Activated CD8-positive, alpha-beta memory T cell treated with anti-CD3 and anti-CD28 coated beads, Interleukin-2, amount 10 ng/mL, durations not matched to agents 7 days and 5 days (primary cell): ENCODE measurements at places on chromosomes 1 and 21. TPM values are rescaled to one million over a fixed set of nuclear protein-coding genes. Genes with fewer than 3 reads are reported as not detected.

DNA sequence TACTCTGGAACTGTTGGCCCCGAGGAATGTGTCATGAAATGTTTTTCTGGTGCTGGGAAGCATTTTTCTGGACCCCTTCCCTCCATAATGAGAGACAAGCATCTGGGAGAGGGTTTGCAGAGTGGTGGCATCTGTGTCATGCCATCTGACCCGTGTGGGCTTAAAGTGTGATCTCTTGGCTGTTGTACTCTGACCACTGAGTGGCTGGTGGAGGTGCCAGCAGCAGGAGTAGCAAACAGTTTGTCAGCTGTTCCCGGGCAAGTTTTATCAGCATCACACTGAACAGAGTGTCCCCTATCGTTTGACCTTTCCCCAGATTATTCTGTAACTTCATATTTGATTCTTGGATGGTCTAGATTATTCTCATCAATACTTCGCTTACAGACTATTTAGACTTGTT, 150.1 kb downstream of the HHAT start:
- DNase-seq = no peak

DNA sequence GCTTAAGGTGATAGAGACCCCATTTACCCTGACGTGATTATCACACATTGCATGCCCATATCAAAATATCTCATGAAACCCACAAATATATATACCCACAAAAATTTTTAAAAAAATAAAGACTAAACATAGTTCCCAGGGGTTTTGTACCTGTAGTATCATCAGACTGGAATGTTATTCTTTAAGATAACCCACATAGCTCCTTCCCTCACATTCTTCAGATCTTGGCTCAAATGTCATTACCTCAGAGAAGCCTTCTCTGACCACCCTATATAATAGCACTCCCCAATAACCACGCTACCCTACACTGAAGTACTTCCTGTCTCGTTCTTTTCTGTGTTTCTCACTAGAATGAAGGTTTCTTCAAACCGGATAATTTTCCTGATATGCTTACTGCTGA, 138.3 kb upstream of the SNX7 start:
- no peak for DNase-seq

GRCh38 chr1:110255392-110255787, 45.3 kb downstream of the KCNC4 start:
- DNase-seq = no peak

DNA sequence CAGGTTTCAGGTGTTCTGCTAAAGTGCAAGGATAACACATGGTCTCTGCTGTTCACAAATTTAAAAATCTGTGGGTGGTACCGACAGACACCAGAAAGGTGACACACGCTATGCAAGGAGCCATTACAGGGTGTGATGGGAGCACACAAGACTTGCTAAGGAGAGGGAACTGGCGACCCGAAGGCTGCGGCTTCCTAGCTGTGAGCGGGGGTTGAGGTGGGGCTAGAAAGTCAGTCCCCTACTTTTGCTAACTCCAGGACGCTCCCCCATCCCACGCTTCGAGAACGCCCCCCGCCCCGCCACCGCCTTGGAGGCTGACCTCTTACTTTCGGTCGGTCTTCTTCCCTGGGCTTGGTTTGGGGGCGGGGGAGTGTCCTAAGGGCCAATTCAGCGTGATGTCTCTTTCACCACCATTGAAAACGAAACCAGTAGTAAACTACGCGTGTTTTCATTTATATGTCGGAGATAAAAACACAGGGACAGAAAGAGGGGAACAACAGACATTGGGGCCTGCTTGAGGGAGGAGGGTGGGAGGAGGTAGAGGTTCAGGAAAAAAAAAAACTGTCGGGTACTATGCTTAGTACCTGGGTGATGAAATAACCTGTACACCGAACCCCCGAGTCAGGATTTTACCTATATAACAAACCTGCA, 1.1 kb downstream of the CKS1B start:
- DNase-seq = peak; percentile 79

GRCh38 chr1:9606458-9606857, 17.7 kb downstream of the TMEM201 start:
- no peak for DNase-seq

DNA sequence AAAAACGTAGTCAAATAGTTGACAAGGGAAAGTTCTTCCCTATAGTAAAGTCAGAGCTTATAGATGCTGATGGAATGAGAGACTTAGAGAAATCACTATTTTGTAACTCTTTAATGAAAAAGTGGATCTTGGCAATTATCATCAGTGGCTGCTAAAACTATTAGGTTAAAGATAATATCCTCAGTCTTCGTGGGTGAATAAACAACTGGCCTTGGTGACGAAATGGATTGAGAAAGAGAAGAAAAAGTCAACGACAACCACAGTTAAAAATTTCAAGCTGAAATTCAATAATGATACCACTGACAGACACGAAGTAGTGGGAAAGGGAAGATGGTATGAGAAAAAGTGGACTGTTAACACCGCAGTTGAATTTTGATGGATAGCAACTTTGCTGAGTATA, 90.0 kb upstream of the GNG4 start:
- DNase-seq = no peak

DNA sequence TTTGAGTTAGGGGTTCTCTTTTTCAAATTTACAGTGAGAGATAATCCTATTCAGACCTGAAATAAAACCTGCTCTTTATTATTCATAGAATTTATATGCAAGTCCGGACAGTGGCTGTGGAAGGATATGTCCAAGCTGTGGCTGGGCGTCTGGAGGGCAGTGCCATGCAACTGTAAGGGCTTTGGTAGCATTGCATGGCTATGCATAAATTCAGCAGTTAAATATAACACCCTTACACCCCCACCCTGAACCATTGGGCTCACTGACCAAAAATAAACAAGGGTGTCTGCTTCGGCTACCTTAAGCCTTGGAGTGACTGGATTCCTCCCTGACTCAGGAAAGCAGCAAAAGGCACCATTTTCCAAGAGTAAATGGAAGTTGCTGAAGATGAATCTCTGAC, 5.4 kb downstream of the CHTOP start:
- no peak for DNase-seq

MANEAL gene
- total RNA-seq = 2.6 TPM

HPDL gene
- 23.4 TPM for total RNA-seq

DNA sequence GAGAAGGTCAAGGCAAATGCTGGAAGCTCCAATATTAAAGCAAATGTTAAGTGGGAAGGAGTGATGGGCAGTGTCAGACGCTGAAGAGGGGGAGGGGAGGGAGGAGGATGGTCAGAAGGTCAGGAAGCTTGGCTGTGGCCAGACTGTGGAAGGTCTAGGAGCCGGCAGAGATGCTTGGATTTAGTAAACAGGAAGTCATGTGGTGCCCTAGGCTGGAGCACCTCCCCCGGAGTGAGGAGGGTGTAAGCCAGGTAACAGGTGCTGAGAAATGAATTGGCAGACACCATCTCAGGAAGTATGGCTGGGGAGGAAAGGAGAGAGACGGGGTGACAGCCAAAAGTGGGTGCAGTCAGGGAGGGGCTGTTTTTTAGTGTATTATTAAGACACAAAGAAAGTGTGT, 17.7 kb downstream of the CSMD2 start:
- DNase-seq = no peak

DNA sequence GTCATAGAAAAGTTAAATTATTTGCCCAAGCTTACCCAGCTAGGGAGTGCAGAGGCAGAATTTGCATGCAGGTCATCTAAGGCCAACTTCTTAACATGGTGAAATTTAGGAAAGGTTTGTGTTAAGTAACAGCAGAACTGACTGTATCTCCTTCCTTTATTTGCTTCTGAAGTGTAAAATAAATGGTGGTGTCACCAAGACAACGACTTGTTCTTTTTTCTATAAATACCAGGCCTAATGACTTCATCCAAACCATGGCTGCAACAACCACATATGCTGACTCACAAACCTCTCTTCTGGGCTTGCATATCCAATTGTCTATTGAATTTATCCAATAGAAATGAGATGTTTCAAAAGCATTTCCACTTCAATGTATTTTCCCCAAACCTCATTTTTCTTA, 19.1 kb downstream of the COL24A1 start:
- no peak for DNase-seq
